ENCODE measurements at places on chromosomes 7 and 10. TPM values are rescaled to one million over a fixed set of nuclear protein-coding genes. Genes with fewer than 3 reads are reported as not detected.
A peak's percentile ranks its signal among the peaks of the same experiment; 100 is the strongest.

Gene HOXA9
- total RNA-seq: not detected

Gene SPDYE6
- total RNA-seq: not detected

Gene CUZD1
- 0.31 TPM for total RNA-seq

Gene JAKMIP3
- total RNA-seq: 0.20 TPM

Gene ITPRID1
- not detected for total RNA-seq

- DNase-seq: no peak
Measured at GRCh38 chr7:117652943-117653680, 173.3 kb downstream of the CFTR start.

DNA sequence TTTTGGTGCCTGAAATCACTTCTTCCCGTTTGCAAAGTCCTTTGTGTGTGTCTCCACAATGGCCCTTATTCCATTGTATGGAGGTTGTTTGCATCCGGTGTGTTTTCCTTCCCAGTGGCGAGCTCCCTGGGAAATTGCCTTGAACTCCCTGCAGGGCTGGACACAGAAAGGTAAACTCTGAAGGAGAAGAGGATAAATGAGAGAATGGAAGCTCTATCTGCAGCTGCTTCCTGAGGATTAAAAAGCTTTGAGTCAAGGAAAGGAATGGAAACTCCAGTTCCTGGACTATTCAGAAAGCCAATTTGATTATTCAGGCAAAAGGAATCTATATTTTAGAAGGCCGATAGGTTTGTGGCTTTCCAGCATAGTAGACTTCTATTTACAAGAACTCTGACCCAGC is 4.4 kb upstream of the GRK5 start:
- no peak for DNase-seq

DNA sequence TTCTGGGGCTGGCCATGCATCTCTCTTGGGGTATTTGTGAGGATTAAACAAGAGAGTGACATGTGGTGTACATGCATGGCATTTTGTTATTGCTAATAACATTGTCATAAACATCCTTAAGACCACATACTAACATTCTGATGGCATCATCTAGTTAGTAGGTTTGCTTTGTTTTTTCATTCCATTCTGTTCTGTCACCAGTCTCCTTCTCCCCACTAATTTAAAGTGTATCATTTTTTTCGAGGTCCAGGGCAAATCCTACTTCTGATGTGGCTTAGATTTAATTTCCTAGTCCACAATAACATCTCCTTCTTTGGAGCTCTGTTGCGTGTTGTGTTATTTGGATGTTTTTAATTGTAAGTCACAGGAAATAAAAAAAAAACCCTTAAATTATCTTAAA is 248.1 kb downstream of the LRMDA start:
- DNase-seq: no peak

DNA sequence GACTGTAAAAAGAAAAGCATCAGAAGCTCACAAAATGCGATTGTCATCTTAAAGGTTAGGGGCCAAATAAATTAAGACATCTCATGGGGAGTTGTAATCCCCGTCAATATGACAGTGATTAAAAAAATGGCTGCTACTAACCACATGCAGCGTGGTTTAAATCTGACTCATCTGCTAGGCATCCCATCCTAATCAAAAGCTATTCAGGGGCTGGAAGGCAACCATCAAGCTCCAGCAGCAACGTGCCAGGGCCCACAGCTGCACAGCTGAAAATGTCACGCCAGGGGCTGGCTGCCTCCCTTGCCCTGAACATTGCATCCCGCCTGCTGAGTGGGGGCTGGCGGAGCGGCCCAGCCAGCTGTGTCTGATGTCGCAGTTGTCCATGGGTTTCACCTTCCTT is 66.3 kb upstream of the FRMD4A start:
- DNase-seq: peak; percentile 62

- no peak for DNase-seq
Measured at GRCh38 chr7:15057272-15057671, 154.7 kb upstream of the DGKB start.

DNA sequence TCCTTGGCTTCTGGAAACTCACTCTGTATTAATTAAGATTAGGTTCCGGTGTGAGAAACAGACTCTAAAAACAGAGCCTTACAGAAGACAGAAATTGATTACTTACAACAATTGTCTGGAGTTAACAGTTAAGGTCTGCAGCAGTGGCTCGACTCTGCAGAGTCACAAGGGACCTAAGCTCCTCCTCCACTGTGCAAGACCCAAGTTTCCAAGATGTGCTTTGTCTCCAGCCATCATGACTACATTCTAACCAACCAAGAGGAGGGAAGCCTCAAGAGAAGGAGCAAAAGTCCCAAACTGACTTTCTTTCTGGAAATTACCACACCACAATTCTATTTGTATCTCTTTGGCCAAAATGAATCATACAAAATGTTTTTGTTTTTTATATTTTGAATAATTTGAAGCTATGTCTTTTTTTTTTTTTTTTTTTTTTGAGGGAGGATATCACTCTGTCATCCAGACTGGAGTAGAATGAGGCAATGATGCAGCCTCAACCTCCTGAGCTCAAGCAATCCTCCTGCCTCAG is 14.2 kb upstream of the ODAD2 start:
- DNase-seq: no peak

DNA sequence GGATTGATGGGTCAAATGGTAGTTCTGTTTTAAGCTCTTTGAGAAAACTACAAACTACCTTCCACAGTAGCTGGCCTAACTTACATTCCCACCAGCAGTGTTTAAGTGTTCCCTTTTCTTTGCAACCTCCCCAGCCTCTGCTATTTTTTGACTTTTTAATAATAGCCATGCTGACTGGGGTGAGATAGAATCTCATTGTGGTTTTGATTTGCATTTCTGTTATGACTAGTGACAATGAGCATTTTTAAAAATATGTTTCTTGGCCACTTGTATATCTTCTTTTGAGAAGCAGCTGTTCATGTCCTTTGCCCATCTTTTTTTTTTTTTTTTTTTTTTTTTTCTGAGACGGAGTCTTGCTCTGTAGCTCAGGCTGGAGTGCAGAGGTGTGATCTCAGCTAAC is 155.2 kb upstream of the BMPER start:
- DNase-seq: no peak

- DNase-seq: no peak
Measured at GRCh38 chr7:158814637-158815036, 14.7 kb downstream of the ESYT2 start.

All from right atrium auricular region (tissue), 2 donors.